ENCODE measurements at places on chromosomes 13 and 19. TPM values are rescaled to one million over a fixed set of nuclear protein-coding genes. Genes with fewer than 3 reads are reported as not detected.

DNA sequence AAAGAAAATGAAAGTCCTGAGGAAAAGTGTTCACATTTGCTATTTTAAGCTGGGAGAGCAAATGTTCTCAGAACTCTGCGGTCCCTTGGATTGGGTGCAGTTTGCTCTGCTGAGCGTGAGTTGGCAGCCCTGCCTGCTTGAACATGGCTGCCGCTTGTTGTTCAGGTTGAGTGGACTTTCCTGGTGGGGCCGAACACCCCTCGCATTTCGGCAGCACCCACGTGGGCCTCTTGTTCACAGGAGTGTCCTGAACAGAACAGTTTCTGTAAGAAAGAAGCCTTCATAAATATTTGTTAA lies 10.8 kb upstream of the RNF113B start:
- DNase-seq = no peak

DNA sequence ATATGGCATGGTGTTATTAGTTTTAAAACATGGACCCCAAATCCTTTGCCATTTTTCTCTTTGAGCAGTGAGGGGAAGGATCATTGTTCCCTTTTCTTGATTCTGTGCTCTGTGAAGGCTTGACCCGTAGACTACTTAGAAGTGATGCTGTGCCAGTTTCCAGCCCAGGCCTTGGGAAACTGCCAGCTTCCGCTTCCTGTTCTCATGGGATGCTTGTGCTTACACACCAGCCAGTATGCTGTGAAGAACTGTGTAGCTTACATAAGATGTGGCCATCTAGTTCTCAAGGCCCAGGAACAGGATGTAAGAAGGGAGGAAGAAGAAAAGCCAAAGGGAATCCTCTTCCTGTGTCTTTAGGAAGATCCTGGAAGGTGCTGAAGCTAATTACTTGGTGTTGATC lies 180.9 kb downstream of the PCCA start:
- peak; percentile 55 for DNase-seq

GRCh38 chr13:76768384-76768783 lies 117.8 kb downstream of the KCTD12 start:
- DNase-seq = no peak

GRCh38 chr19:3323026-3323425 lies 43.4 kb upstream of the NFIC start:
- DNase-seq = no peak

- no peak for DNase-seq
Measured at GRCh38 chr19:51549533-51550324, 18.3 kb upstream of the SIGLEC6 start.

DNA sequence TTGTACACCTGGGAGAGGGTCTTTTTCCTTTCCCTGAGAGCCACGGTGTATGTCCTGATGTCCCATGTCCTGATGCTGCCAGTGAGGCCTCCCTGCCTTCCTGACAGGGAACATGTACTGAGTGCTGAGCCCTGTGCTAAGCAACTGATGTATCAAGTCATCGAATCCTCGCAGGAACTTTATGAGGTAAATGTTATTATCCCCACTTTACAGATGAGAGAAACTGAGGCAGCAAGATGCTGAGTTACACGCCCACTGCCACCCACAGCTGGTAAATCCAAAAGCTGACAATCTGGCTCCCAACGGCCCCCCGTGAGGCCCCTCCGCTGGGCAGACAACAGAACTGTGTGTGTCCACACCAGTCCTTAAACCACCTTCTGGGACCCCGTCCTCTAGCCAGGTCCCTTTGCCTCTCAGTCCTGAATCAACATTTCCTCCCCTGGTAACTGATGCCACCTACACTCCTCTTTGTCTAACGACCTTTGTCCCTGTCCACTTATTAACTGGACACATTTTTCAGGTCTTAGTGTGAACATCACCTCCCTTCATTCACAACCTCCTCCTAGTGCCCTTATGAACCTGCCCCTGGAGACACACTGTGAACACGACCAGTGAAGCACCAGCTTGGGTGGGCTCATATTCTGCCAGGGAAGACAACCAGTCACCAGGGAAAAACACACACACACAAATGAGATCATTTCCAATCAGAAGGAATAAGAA lies 5.4 kb upstream of the VSIG10L start:
- no peak for DNase-seq

- no peak for DNase-seq
Measured at GRCh38 chr13:111304603-111305289, 15.7 kb upstream of the TEX29 start.

Gene ZNF576
- 20.4 TPM for total RNA-seq

Gene ZNF43
- 39.8 TPM for total RNA-seq

Gene RSPH6A
- total RNA-seq = 0.21 TPM

Data from ureter (tissue), 1 donor.